Mucosa of descending colon (tissue), 3 donors: ENCODE measurements at places on chromosomes 2 and 18. TPM values are rescaled to one million over a fixed set of nuclear protein-coding genes. Genes with fewer than 3 reads are reported as not detected.

The EPHA4 gene
- 21.4 TPM for total RNA-seq

The SCTR gene
- 0.32 TPM for total RNA-seq

DNA sequence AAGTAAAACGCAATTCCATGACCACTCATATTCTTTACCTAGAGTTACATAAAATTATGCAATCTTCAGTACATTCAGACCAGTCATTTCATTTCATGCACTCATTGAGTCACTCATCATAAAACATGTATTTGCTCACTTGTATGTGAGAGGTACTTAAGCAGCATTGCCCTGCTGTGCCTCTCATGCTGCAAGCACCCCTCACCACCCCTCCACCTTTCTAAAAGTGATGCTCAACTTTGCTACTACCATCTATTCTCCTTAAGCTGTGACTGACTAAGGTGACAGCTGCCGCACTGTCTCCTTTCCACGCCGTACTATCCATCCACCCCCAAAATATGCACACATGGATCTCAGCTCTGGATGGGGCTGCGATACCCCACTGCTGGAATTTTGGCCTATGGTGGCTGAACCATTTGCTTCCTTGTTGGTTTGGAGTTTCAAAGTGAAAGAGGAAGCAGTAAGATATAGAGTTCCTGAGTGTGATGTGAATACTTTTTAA lies 7.2 kb downstream of the ARHGAP25 start:
- DNase-seq = peak; percentile 1

GRCh38 chr2:225326969-225327368 lies 72.5 kb upstream of the NYAP2 start:
- DNase-seq = no peak

- no peak for DNase-seq
Observed at GRCh38 chr2:121297217-121297830, 12.3 kb upstream of the TFCP2L1 start.

GRCh38 chr2:146669735-146670134 lies 1175.1 kb upstream of the ACVR2A start:
- DNase-seq = no peak

GRCh38 chr2:101190747-101191516 lies 39.8 kb upstream of the TBC1D8 start:
- DNase-seq = no peak

DNA sequence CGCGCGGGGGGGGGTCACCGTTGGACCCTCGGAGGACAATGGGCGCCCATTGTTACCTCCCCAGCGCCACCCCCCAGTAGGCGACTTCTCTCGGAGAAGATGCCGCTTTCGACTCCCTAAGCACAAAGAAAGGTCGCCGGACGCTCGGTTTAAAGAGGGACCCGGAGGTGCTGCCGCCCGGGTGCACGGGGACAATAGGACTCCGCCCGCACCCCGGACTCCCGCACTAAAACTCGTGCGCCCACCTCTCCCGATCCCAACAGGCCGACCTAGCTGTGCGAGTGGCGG lies 318 bp upstream of the CDC42EP3 start:
- no peak for DNase-seq

The OBSL1 gene
- total RNA-seq = 7.6 TPM

The FABP1 gene
- 5,199 TPM for total RNA-seq

DNA sequence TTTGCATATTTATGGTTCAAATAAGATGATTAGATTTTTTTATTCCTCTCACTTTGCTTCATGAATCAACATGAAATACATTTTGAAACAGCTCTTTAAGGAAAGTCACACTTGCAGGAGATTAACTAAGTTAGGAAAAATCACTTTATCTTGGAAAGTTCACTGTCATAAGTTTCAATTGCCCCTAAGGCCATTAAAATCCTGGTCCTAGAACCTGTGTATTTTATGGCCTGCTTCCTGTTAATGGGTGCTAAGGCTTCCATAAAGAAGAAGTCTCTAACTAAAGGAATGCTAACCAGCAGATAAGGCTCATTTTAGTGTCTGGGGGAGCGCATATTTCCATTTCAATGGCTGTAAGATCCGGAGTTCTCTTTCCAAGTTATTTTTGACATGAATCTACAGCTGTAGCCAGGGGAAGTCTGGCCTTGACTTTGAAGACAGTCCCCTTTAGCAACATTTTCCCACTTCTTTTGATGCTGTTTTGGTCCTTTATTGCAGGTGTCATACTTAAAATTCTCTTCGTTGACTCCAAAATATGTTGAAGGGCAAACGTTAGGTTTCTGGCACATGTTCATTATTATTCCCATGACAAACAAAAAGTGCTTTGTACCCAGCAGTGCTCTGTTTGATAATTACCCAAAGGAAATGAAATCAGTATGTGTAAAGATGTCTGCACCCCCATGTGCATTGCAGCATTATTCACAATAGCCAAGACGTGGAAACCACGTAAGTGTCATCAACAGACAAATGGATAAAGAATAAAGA lies 34.4 kb upstream of the SH3BP4 start:
- DNase-seq = no peak

DNA sequence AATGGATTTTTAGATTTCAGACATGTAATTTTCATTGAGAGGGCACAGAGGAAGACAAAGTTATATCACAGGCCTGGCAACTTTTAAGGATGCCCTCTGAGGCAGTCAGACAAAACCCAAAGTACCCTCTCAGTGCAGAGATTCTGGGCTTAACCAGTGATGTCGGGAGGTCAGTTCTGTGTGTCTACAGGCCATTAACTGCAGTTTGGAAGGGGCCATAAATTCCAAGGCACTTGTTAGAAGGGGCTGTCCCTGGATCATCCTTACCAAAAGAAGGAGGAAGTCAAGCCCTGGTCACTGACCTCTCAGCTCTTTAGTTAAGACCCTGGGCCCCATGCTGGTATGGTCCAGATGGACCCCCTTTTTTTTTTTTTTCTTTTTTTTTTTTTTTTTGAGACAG lies 60.7 kb downstream of the LRRFIP1 start:
- peak; percentile 22 for DNase-seq

DNA sequence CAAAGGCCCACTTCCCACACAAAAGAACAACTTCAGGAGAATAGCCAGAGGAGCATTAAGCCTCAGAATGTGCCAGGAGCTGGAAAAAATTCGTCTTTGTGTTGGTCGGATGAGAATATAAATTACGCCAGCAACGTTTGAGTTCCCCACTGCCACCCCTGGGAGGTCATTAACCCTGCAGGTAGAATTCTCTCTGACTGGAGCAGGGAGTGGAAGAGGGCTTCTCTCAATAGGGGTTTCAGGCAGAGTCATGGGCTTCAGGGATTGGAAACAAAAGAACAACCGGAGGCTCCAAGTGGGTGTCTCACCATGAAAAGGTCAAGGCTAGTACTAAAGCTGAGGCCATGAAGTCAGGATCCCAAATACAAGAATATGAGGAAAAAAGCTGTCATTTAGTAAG lies 69.0 kb upstream of the DDX18 start:
- DNase-seq = no peak

DNA sequence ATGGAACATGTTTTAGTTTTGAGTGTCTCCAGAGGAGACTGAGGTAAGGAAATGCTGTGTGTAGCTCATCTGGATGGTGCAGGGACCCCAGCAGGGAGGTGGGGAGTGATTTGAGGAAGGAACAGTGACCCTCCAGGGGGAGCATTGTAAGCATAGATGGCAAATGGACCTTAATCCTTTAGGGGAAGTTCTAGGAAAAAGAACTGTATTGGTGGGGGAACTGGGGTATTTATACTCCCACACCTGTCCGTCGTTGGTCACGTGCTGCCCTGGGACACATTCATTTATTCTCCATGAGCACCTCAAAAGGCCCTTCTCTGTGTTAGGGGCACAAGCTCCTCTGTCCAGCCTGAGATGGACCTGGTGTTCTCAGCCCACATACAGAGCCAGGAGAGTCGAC lies 233.9 kb upstream of the HDAC4 start:
- DNase-seq = no peak

GRCh38 chr18:39230086-39230803 lies 1664.6 kb upstream of the CELF4 start:
- DNase-seq = no peak

The NCKAP5 gene
- 1.9 TPM for total RNA-seq
